ENCODE measurements at places on chromosomes 13 and 19. TPM values are rescaled to one million over a fixed set of nuclear protein-coding genes. Genes with fewer than 3 reads are reported as not detected.

ZNF548 gene
- 7.8 TPM for total RNA-seq

DNA sequence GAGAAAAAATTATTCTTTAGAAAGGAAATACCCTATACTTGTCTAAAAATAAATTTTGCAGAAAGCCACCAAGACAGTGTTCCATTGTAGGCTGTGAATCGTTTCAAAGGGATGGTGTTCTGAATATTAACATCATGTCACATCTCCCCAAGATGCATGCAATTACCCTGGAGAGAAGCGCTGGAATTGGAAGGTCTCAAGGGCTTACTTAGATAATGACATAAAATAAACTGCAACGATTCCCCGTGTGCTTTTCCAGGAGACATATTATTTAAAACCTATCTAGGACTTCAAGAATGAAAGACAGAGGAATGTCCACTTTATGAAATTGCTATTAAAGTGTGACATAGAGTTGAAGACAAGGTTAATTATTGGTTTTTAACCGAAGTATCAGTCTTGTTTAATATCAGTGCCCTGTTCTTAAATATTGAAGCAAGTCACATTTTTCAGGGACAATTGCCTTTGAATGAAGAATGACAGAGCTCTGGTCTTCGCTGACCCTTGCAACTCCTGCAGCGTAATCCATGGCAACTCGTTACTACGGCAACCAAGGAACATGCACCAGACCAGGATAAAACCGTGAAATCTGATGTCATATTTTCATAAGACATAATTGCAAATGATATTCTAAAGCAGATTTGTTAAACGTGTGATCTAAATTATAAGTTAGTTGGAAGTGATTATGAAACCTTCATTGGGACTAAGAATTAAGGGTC lies 91.7 kb downstream of the EFNB2 start:
- DNase-seq: no peak

MYO9B gene
- 119 TPM for total RNA-seq

GRCh38 chr13:45007225-45007624 lies 17.9 kb downstream of the GPALPP1 start:
- DNase-seq: no peak

- peak; percentile 77 for DNase-seq
Measured at GRCh38 chr19:6048793-6049405, 61.4 kb downstream of the RFX2 start.

DNA sequence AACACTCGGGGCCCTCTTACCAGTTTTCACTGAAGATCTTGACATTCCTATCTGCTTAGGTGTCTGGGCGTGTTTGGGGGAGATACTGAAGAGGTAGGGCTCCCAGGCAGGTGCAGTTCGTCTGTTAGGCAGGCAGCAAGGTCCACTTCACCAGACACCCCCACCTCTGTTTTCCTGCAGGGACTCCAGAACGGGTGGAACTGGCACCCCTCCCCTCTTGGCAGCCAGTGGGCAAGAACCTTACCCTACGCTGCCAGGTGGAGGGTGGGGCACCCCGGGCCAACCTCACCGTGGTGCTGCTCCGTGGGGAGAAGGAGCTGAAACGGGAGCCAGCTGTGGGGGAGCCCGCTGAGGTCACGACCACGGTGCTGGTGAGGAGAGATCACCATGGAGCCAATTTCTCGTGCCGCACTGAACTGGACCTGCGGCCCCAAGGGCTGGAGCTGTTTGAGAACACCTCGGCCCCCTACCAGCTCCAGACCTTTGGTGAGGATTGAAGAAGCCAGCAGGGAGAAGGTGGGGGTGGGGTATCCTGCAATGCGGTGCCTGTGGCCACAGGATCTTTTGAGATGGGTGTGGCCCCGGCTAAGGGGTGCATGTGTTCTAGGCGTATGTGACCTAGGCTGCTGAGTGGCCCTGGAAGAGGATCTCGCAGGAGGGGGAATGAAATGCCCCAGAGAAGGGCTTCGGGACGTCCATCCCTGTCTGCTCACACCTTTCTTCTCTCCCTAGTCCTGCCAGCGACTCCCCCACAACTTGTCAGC lies 3.3 kb upstream of the ICAM4 start:
- no peak for DNase-seq

GRCh38 chr19:29665826-29666577 lies 741 bp downstream of the PLEKHF1 start:
- no peak for DNase-seq

DNA sequence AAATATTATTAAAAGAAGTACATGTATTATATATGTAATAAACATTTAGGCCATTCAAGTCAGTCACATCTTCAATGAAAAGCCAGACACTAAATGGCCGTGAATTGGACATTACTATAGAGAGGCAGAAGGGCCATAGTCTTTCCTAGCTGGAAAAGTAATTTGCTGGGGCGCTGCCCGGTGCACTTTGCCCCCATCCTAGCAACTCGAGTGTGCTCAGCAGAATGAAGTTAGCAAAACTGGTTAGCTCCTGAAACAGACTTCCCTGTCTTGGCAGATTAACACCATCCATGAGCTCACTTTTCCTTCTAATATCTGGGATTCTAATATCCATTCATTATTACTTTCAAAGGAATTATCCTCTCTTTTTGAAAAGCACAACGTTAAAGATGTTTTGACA lies 2.8 kb upstream of the SPRYD7 start:
- DNase-seq: no peak

ZNF154 gene
- 2.0 TPM for total RNA-seq

DNA sequence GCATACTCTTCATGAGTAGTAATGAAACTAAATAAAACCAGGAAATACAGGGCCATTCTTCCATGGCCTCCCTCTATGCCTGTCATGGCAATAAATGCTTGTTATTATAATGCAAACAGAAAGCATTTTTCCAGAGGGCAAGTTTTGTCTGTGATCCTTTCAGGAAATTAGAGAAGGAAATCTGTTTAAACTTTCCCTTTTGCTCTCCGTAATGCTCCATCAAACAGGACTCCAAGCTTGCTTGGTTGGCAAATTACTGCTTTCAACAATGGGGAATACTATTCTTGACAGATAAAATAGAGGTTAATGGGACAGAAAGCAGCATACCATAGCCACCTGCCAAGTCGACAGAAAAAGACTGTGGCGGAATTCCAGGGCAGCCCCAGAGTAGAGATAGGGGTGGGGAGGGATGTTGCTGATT lies 252.5 kb downstream of the LHFPL6 start:
- DNase-seq: peak; percentile 66

GRCh38 chr13:29594303-29594709 lies 1.2 kb downstream of the SLC7A1 start:
- peak; percentile 74 for DNase-seq

- DNase-seq: peak; percentile 2
Measured at GRCh38 chr19:56839652-56840450, 675 bp downstream of the PEG3 start.

GRCh38 chr13:97505017-97505416 lies 71.0 kb downstream of the RAP2A start:
- DNase-seq: no peak

DNA sequence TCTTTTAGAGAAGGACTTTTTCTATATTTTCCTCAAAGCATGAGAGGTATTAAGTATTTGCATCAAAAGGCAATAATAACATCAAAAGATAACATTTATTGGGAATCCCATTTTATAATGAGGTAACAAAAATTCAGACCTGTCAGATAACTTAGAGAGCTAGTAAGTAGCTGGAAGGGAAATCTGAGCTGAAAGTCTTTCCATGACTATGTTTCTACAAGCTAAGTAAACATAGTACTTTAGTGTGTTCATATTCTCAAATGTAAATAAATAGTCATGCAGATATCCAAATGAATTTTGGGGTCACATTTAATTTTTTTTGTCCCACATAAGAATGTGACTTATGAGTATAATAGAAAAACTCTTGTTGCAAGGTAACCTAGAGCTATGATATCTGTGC lies 87.3 kb upstream of the FBXL3 start:
- DNase-seq: no peak

DNA sequence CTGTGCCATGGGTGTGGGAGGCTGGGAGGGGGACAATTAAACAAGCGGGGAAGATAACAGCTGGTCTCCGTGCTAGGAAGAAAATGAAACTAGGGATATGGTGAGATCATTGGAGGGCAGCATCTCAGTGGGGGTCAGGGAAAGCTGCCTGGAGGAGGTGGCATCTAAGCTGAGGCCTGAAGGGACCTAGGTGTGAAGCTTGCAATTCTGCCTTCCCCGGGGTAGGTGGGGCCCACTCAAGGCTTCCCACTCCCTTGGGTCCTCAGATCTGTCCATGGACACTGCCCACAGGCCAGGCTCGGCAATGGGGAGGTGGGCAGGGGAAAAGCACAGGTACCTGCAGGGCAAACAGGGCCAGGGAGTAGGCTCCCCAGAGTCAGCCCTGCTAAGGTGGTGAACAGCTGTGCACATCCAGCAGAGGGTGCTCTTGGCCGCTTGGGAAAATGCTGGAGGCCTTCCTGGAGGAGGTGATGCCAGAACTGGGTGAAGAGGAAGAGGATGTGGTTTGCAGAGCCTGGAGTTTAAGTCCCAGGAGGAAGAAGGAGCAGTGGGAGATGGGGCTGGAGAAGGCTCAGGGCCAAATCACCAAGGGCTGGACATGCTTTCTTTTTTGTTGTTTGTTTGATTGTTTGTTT lies 25.7 kb upstream of the CCNE1 start:
- no peak for DNase-seq

TMEM91 gene
- total RNA-seq: 13.2 TPM

ZSCAN1 gene
- not detected for total RNA-seq

DNA sequence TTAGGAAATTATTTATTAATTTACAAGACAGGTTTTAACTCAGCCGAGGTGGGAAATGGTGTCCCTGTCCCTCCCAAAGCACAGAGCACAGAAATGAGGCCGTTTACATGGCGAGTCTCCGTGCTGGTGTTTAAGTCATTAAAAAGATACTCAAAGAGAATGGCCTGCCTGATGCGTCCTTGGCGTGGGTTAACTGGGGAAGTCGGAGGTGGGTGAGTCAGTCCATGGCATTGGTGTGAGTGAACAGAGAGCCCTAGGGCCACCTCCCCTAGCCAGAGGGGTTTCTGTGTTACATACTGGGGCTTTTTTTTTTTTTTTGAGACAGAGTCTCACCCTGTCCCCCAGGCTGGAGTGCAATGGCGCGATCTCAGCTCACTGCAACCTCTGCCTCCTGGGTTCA lies 3.9 kb downstream of the FEM1A start:
- DNase-seq: no peak

DNA sequence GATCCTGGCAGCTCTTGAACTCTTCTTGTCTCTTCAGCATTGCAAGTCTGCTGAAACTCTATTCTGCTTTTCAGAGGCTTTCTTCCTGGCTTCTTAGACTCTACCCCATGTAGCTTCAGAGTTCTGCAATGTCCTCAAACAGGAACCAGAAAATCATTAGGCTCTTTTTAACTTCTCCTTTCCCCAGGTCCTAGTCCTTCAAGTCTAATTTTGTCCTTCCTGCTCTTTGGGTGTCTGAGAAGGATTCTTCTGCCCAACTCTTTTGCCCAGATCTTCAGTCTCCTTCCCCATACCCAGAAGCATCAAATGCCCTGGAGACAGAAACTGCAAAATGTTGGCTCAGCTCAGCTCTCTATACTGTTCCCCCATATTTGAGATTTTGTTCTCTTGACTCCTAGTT lies 50.0 kb upstream of the CALM3 start:
- no peak for DNase-seq

- no peak for DNase-seq
Measured at GRCh38 chr19:18751571-18751970, 39.5 kb downstream of the COMP start.

MTUS2 gene
- 0.05 TPM for total RNA-seq

GRCh38 chr19:44576843-44577565 lies 36.4 kb upstream of the IGSF23 start:
- peak; percentile 43 for DNase-seq

GRCh38 chr19:31378404-31378803 lies 29.2 kb upstream of the TSHZ3 start:
- DNase-seq: no peak

DNA sequence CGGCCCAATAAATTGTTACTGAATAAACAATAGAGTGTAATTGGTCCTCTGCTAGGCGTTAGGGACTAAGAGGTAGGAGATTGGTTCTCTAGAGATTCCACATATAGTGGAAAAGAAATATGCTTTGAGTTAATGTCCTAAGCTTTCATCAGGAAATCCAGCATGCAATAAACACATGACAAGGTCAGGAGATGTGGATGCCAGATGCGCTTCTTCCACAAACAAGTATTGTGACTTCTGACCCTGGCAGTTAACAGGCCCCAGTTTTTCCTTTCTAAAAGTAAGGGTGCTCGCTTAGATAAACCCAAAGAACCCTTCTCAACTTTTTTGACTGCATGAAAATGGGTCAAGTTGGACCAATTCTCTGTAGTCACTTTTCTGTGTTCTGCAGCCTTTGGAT lies 146.5 kb upstream of the SOX21 start:
- DNase-seq: no peak

DNA sequence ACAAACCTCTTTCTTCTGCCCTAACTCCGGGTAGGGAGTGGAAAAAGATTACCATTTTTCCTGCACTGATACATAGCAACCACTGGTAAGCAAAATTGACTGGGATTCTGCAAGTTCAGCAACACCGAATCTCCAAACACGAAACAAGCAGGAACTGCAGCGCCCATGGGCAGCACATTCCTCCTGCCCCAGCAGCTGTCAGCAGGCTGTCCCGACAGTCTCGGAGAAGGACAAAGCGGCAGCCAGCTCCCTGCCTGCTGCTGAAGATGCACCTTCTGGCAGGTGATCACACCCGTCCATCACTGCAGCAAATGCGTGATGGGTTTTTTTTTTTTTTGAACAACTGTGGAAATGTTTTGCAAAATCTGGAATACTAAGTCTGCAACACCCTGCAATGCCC lies 6.7 kb downstream of the TMTC4 start:
- DNase-seq: no peak

DNA sequence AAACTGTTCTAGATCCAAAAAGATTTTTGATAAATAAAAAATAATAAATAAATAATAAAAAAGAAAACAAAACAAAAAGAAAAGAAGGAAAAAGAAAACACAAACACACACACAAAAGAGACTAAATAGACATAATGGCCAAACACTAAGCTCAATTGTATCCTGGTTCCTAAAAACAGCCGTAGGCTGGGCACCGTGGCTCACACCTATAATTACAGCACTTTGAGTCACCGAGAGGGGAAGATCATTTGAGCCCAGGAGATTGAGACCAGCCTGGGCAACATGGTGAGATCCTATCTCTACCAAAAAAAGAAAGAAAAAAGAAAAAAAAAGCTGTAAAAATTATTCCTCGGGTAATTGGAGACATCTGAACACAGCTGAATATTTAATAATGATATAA lies 8.9 kb downstream of the ETHE1 start:
- no peak for DNase-seq

SLC10A2 gene
- not detected for total RNA-seq

GRCh38 chr19:39251846-39252245 lies 3.2 kb upstream of the IFNL4 start:
- no peak for DNase-seq

GRCh38 chr19:6092329-6093286 lies 17.7 kb downstream of the RFX2 start:
- peak; percentile 70 for DNase-seq

- DNase-seq: no peak
Measured at GRCh38 chr19:10876459-10877240, 5.3 kb downstream of the CARM1 start.

- DNase-seq: no peak
Measured at GRCh38 chr13:43472980-43473379, 313.8 kb downstream of the ENOX1 start.

UBE2L5 gene
- not detected for total RNA-seq

Data from endothelial cell of umbilical vein (primary cell).